Effector CD4-positive, alpha-beta T cell (primary cell): ENCODE measurements at places on chromosomes 2 and 18.

DNA sequence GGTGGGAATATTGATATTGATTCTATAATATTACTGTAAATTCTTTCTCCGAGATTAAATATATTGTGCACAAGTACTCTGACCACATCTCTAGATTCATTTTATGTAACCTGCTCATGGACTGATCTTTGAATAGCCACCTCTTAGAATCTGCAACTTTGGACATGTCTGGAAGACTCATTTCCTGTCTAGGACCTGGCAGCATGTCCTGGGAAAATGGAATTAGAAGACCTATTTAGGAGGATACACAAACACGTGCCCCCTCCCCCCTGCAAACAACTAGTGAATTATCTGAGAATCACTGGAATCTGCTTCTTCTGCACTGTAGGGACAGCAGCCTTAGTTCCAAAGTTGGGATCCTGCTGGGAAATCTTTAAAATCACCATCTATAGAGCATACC lies 94.1 kb downstream of the UBE2E3 start:
- DNase-seq = no peak

DNA sequence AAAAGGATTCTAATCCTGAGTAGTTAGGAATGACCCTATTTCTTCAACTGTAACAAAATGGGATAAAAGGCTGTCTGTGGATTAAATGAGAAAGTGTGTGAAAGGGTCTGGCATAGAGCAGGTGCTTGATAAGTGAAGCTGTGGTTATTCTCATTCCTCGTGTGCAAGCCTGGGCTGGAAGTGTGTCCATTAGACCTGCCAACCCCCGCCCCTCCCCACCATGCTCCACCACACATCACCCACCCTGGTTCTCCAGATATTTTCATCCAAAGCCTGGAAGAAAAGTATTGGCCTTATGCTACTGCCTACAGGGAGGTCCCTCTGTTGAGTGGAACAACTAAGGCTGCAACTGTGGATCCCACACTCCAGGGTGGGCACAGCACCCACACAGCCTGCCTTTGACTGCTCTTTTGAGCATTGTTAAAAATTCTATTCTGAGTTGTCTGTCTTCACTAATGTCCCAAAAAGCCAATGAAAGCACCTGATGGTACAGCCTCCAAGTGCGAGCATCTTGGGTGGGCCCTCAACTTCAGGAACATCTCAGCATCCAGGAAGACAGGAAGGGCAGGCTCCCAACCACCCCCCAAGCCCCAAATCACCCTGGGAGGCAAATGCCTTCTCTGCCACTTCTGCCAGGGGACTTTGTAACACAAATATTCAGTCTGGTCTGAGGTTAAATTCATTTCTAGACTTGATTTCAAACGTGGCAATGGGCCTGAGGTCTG lies 102.8 kb upstream of the PPP1CB start:
- DNase-seq = no peak

GRCh38 chr18:38115201-38115600 lies 549.6 kb upstream of the CELF4 start:
- DNase-seq = no peak

DNA sequence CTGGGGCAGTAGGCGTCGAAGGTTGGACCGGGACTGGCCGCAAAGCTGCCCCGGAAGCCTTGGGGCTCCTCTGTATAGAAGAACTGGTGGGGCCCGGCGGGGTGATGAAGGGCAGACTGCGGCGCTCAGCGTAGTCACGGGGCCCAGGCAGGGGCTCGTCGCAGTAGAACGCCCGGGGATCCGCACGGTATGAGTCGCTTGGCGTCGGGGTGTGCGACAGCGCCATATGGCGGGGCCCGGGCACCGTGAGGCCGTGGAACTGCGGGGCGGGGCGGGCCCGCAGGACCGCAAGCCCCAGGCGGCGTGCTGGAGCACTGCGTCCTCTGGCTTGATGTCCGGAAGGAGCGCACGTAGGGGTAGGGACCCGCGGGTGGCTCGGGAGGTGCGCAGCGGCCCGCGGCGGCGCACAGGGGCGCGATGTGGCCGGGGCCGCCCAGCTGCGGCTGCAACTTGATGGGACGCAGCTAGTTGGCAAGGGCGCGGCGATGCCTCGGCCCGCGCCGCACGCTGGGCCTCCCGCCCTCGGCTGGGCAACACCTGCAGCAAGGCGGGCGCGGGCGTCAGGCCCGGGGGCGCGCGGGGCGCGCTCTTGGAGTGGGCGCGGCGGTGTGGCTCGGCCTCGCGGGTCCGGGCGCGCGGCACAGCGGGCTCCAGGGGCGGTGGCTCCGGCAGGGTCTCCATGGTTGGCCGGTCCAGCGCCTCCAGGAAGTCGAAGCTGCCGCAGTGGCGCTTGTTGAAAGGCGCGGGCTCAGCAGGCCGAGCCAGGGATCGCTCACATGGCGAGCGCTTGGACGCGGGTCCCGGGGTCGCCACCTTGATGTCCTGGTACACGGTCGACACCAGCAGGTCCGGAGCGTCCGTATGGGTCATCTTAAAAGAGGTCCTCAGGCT lies 251.4 kb downstream of the ANKRD30B start:
- DNase-seq = no peak

- DNase-seq = no peak
These were observed 60.5 kb downstream of the KLHL29 start for GRCh38 chr2:23445450-23445868.

DNA sequence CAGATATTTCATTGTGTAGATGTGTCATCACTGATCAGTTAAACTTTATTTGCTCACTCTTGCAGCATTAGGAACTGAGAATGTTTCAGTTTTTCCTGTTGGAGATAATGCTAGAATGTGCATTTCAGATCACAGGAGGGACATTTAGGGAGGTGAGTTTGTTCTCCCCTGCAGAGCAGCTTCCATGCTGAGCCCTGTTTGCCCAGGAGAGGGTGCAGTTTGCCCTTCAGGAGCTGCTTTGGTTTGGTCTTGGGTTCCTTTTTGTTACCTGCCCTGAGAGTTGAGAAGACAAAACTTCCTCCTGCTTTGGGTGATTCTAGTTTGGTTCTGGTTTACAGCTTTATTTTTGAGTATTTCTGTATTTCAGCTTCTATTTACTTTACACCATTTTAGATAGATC lies 49.9 kb downstream of the DGKD start:
- peak; percentile 59 for DNase-seq

DNA sequence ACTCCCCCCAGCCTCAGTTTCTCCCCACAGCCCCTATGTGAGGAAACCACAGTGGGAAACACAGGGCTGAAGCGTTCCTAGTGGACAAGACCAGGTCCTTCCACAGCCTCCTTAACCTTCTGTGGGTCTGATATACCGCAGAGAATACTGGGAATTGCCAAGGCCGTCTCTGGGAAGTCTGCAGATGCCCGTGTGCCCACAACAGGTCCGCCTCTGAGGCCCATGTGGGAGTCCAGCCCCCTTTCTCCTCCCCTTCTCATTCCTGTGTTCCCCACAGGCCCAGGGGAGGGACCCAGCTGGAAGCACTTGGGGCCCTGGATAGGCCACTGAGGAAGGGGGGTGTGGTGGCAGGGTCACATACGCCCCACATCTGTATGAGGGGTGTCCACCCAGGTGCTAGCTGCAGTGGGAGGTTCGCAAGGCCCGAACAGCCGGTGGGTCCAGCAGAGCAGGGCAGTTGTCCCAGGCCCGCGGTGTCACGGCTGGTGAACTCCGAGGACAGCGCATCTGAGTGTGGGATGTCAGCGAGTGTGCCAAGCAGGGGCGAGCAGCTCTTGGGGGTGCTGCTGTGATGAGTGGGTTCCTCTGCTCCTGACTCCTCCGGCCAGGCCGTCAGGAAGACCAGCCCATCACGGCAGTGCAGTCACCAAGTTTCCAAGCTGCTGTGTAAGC lies 2.4 kb upstream of the KCNIP3 start:
- DNase-seq = no peak

GRCh38 chr2:124753842-124754241 lies 728.8 kb downstream of the CNTNAP5 start:
- DNase-seq = no peak

DNA sequence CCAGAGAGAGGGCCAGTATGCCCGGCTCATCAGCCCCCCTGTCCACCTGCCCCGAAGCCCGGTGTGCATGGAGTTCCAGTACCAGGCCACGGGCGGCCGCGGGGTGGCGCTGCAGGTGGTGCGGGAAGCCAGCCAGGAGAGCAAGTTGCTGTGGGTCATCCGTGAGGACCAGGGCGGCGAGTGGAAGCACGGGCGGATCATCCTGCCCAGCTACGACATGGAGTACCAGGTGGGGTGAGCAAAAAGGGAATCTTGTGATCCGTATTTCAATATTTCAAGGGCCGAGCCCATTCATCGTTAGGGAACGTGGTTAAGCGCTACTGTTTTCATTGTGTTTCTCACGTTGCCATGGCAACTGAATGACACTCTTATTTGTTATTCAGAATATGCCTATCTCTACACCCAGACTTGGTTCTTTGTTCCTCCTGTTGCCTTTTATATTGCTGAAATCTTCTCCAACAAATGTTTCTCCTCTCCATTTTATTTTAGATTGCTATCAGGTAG lies 81.5 kb downstream of the NRP2 start:
- no peak for DNase-seq

DNA sequence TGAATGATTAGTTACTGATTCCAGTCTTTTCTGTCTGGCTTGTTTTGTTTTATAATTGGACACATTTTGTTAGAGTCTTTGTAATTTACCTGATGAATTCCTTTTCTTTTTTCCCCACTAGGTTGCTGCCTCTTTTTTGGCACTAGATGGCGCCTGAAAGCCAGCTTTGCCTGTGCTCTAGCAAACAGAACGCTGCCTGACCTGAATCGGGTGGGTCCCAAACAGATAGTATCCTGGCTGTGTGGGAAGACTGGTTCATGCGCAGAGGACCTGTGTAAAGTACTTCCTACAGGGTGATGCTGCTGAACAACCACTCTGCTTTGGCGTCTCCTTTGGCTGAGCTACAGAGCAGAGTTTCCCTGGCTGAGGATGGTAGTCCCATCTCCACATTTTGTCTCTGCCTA lies 288.2 kb downstream of the IKZF2 start:
- DNase-seq = no peak

- DNase-seq = no peak
These were observed 296.4 kb downstream of the CYP26B1 start for GRCh38 chr2:71851094-71851750.

DNA sequence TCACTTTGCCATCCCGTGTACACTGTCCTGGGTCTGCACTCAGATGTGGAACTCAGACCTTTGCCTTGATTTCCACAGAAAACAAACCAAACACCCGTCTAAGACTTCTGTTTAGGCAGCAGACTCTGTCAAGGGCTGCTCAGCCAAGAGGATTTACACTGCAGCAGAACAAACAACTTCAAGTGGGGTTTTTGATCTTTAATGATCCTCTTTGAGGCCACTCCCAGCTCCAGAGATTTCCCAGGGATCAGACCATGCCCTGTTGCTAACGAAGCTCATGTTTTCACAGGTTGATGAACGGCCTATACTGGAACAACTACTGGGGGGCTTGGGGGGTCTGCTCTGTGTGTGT lies 52.5 kb upstream of the LGALSL start:
- DNase-seq = no peak

DNA sequence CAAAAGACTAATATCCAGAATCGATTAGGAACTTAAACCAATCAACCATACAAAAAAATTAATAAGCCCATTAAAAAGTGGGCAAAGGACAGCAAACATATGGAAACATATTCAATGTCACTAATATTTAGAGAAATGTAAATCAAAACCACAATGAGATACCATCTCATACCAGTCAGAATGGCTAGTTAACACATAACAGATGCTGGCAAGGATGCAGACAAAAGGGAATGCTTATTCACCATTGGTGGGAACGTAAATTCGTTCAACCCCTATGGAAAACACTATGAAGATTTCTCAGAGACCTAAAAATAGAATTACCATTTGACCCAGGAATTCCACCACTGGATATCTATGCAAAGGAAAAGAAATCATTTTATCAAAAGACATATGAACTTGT lies 468.2 kb upstream of the ST6GAL2 start:
- no peak for DNase-seq

DNA sequence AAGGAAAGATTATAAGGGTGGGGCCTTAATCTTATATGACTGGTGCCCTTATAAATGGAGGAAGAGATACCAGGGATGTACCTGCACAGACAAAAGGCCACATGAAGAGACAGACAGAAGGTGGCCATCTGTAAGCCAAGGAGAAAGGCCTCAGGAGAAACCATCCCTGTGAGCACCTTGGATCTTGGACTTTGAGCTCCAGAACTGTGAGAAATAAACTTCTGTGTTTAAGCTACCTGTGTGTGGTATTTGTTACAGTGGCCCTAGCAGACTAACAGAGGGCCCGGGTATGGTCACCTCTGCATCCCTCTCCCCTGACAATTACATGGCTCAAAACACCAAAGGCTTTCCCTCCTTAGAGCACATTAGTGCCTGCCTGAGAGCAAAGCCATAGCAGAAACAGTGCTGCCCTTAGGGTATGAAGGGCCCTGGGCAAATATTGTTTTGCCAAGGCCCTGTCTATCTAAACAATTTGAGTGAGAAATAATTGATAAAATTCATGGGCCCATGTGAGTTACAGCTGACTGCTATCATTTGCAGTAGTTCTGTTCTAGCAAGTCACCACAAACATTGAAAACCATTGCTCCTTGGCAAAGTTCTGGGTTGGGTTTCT lies 109.3 kb upstream of the MYCN start:
- no peak for DNase-seq

DNA sequence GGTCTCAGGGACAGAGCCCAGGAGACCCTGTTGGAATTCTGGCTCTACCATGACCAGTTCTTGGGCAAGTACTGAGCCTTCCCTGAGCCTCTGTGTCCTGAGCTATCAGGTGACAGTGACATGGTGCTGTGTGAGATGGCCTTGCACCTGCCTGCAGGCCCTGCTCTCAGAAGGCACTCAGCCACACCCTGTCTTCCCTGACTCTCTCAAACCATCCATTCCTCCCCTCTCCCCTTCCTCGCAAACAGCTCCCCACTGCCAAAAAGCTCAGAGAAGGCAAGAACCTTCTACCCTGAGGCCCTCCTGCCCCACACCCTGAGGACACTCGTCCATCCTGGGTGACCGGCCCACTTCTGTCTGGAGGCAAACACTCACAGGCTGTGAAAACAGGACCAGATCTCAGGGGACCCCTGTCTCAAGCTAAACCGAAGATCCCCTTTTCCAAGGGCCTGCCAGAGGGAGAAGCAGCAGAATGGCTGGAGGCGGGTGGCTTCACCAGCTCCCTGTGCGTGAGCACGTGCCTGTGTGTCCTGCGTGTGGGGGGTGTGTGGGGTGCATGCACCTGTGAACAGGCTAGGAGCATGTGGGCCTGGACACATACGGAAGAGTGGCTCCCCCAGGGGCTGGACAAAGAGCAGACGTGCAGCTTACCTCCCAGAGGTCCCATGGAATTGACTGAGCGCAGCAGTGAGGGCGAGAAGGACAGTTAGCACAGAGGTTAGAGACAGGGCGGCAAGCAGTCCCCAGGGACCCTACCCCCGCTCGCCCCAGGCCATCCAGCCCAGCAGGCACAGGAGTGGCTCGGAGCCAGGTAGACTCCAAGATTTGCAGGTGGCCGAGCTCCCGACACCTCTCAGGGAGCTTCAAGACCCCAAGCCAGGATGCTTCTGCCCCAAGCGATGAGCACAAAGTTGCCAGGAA lies 53.9 kb downstream of the BIN1 start:
- DNase-seq = no peak
